ENCODE measurements at places on chromosomes 2 and 18.
A peak's percentile ranks its signal among the peaks of the same experiment; 100 is the strongest.

DNA sequence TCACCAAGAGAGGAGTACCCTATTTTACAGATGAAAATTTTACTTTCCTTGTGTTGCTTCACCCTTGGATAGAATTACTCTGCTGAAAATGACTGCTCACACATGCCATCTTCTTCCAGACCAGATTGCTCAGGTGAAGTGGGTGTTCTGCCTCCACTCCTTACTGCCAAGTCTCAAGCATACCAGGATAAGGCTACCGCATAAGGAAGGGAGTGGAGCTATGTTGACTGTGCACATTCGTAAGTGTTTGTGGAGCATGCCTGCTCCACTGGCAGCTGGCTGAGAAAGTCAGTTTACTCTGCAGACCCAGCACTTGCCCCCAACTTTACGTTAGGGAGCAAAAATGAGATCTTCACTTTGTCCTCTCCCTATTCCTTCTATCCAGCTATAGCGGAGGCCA is 405.0 kb upstream of the DDX18 start:
- no peak for DNase-seq

- DNase-seq, result no peak
These were observed 1.5 kb upstream of the GMCL1 start for GRCh38 chr2:69827796-69828540.

- DNase-seq, result no peak
These were observed 215.5 kb upstream of the RAB6C start for GRCh38 chr2:129763966-129764365.

GRCh38 chr2:169105476-169105875 is 36.1 kb downstream of the DHRS9 start:
- DNase-seq, result no peak

GRCh38 chr2:100038011-100038410 is 104.4 kb downstream of the AFF3 start:
- no peak for DNase-seq

- peak; percentile 48 for DNase-seq
These were observed 14.7 kb downstream of the CFLAR start for GRCh38 chr2:201130524-201131186.

- DNase-seq, result no peak
These were observed 106.8 kb downstream of the NCKAP5 start for GRCh38 chr2:133461484-133461883.

DNA sequence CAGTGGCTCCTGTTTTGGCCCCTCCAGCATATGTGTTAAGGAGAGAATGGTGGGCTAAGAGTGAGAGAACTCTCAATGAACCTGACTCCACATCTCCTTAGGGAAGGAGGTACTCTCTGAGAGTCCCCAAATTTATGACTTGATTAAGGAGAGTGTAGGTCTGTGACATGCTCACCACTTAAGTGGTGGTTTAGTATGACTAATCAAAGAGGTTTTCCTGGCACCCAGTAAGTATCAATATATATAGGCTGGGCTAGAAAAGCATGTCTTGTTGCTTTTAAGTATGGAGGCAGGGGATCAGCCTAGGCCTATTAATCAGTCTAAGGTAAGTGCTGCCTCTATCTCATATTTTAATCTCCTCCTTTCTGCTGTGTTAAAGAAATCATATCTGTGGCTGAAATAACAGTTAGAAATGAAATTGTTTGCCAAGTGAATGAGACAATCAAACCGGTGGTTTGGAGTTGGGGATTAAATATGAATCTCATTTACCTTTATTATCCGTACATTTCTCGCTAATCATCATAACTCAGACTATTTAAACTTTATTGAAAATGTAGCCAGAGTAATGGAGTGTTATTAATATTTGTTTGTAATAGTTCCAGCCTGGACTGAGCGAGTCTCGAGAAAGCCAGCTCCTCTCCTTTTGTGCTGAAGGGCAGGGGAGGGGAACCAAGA is 107.7 kb upstream of the MEIS1 start:
- DNase-seq, result no peak

DNA sequence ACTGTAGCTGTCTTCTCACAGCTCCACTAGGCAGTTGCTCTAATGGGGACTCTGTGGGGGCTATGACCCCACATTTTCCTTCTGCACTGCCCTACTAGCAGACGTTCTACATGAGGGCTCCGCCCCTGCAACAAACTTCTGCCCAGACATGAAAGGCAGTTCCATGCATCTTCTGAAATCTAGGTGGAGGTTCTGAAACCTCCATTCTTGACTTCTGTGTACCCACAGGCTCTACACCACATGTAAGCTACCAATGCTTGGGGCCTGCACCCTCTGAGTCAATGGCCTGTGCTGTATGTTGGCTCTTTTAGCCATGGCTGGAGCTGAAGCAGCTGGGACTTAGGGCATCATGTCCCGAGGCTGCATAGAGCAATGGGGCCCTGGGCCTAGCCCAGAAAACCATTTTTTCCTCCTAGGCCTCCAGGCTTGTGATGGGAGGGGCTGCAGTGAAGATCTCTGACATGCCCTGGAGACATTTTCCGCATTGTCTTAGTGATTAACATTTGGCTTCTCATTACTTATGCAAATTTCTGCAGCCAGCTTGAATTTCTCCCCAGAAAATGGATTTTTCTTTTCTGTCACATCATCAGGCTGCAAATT is 123.0 kb downstream of the MYCN start:
- DNase-seq, result no peak

GRCh38 chr2:46521215-46521683 is 41.9 kb downstream of the TMEM247 start:
- DNase-seq, result no peak

DNA sequence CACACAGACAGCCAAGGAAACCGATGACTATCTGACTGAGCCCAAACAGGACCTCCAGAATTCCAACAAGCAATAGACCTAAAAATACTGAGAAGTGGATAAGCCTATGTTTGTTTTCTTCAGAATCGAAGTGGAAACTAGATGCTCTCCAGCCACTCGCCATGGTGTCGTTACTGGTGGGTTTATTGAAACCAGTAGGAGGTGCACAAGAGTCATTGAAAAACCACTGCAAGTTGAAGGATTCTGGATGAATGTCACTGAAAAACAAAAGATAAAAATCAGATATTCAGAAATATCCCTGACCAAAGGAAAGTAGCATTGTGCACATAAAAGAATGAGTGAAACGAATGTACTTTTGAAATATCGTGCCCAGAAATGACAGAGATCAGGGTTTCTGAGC is 15.3 kb downstream of the TM4SF20 start:
- peak; percentile 6 for DNase-seq

- no peak for DNase-seq
These were observed 47.0 kb downstream of the KIF5C start for GRCh38 chr2:148922062-148922461.

GRCh38 chr18:79368681-79369080 is 27.0 kb upstream of the NFATC1 start:
- no peak for DNase-seq

GRCh38 chr2:237315170-237315828 is 98.7 kb downstream of the COL6A3 start:
- DNase-seq, result peak; percentile 33

GRCh38 chr2:78154586-78154985 is 632.4 kb upstream of the LRRTM4 start:
- no peak for DNase-seq

DNA sequence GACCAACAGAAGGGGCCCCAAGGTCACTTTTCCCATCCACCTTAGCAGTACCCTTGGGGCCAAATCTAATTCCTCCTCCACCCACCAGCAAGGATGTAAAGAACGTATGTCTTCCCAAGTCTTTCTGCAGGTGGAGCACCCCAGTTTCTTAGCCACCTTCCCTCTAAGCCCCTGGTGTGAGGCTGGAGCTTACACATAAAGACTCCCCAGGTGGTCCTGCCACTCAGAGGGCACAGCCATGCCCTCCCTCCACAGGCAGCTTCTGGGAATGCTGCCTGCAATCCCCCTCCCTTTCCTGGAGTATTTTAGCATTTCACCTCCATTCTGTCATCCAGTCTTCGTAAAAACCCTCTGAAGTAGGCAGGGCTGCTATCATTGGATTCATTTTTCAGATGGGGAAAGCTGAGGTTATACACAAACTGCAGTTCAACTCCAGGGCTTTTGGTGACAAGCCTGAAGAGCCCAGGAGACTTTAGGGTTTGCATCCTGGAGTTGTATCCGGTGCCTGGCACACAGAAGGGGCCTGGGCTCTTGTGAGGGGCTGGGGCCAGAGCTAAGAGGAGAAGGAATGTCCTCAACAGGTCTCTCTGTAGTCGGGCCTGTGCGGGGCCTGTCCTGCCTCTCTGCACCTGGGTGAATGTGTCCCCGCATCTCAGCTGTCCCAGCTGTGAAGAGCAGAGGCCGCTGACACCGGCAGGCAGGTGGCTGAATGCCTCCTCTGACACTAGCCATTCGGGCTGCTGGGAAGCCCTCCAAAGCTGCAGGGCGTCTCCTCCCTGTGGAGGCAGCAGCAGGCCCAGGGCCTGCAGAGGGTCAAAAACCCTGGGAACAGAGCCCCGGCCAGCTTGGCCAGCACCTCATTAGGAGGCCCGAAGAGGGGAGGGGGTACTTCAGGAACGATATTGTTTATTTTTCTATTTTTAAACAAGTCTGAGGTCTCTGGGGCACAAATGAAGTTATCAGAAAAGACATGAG is 27.6 kb downstream of the CIB4 start:
- DNase-seq, result no peak

DNA sequence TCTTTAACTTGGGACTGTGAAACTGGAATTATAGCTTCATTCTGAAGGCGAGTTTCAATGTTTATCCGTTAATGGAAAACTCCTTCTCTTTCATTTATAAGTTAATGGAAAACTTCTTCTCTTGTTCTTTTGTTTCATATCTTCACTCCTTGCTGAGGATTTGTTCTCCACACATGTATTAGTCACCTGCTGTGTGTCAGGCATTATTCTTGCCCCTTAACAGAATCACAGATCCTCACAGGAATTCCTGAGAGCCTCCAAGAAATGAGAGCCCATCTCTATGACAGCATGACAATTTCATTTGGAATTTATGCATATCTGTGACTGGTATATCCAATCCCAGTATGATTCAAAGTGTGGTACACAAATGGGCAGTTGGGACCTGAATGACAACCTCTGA is 545.8 kb downstream of the BCL11A start:
- DNase-seq, result no peak

DNA sequence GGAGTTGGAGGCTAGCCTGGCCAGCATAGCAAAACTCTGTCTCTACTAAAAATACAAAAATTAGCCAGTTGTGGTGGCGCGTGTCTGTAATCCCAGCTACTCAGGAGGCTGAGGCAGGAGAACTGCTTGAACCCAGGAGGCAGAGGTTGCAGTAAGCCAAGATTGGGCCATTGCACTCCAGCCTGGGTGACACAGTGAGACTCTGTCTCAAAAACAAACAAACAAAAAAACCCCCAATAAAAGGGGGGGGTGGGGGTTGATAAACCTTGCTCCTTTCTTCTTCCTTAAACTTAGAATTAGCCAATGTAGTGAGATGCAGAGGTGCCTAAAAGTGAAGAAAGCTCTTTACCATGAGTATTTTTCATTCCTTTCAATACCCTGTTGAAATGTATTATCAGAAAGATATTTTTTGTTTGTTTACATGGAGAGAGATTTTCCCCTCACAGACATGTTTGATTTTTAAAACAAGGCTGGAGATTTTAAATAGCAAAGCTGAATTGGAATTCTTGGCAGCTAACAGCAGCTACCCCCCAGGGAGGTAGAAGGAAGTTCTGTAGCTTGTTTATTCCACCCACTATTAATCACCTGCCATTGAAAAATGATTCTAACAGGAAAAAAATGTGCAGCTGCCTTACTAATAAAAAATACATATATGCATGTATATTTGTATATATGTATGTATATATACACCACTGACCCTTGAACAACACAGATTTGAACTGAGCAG is 48.6 kb downstream of the GYPC start:
- no peak for DNase-seq

DNA sequence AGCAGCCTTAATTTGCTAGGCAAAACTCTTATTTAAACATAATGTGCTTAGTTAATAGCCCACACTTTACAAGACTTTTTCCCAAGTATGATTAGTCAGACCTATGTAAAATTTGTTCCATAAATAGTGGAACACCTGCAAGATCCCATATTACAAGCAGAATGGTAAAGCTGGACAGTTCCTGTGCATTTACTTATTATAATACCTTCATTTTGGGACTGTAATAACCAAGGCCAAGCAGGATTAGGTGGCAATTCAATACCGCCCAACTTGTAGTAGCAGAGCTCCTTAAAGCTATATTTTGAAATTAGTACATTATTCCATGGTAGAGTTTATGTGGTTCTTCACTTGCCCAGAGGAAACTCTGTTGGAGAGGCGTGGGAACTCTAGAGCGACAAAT is 431.5 kb upstream of the MMADHC start:
- no peak for DNase-seq

GRCh38 chr18:58061349-58061748 is 17.3 kb downstream of the NEDD4L start:
- no peak for DNase-seq

DNA sequence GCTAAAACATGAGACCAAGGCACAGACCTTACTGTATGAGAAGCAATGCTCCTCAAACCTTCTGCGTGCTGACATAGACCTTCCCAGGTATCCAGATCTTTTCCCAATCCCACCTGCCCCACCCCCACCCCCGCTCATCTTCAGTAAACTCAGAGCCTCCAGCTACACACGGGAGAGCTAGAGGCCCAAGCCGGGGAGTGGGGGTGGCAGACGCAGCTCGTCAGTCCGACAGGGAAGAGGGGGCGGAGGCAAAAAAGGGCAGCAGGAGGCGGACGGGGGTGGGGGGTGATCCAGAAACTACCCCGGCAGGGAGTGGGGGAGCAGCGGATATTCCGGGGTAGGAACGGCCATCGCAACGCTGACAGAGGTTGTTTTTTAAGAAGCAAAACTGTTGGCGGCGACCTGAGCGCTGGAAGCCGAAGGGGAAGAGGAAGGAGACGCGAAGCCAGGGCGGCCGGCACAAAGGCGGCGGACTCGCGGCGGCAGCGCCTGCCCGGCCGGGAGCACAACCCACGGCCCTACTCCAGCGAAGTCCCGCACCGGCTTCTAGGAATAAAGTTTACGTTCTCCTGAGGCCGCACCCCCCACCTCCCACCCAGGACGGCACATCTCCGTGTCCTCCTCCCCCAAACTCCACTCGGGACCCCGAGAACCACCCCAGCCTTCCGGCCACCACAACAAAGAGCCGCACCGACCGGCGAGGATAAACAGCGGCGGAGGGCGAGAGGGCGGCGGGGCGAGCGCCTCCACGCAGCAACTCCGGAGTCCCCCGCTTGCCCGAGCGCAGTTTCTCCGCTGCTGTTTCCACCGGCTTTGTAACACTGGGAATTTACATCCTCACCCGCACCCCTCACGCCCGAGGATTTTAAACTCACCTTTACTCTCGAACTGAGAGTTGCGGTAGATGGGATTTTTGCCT is 722 bp downstream of the BAZ2B start:
- DNase-seq, result peak; percentile 84

GRCh38 chr18:51390702-51391101 is 193.2 kb upstream of the MEX3C start:
- DNase-seq, result no peak

DNA sequence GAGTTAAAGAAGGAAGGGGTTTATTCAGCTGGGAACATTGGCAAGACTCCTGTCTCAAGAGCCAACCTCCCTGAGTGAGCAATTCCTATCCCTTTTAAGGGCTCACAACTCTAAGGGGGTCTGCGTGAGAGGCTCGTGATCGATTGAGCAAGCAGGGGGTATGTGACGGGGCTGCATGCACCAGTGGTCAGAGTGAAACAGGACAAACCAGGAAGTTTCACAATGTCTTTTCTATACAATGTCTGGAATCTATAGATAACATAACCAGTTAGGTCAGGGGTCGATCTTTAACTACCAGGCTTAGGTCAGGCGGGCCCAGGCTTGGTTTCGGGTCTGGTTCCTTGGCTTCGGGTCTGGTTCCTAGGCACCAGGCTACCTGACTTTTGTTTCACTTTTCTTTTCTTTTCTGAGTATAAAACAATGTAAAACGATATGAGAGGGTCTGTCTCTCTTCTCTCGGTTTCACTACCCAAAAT is 30.1 kb upstream of the LIPG start:
- DNase-seq, result no peak

GRCh38 chr2:75311993-75312392 is 112.7 kb upstream of the TACR1 start:
- no peak for DNase-seq

All from NT2/D1 (cell line).